Central memory CD8-positive, alpha-beta T cell (primary cell): ENCODE measurements at places on chromosomes 5 and 9.

- no peak for DNase-seq
These were observed 134.5 kb downstream of the ALDH1A1 start for GRCh38 chr9:72818385-72818784.

- DNase-seq, result no peak
These were observed 1314.9 kb upstream of the CDH6 start for GRCh38 chr5:29878599-29878998.

GRCh38 chr9:76818271-76818670 is 54.0 kb downstream of the PCA3 start:
- DNase-seq, result no peak

DNA sequence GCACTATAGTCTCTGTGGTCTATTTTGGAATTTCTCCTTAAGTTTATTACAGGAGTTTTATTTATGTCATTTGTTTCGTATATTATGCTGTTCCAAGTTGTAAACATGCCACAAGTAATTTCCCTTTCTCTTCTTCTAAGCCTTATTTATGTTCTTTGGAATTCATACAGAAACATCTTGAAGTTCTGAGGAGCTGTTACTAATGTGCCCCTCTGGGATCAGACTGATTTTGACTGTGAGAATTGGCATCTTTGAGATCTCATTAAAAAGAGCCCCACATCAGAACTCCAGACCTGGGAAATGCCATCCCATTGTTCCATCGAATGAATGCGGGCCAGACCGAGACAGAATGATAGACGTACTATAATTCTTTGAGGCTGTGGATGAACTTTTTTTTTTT is 138.8 kb upstream of the CD180 start:
- DNase-seq, result no peak

- DNase-seq, result no peak
These were observed 113.5 kb upstream of the PPP1R26 start for GRCh38 chr9:135366104-135366503.

GRCh38 chr5:96172436-96172835 is 210.8 kb upstream of the ELL2 start:
- DNase-seq, result no peak

- DNase-seq, result no peak
These were observed 1.3 kb upstream of the PLPPR1 start for GRCh38 chr9:101027236-101027635.

GRCh38 chr9:131492070-131492469 is 10.6 kb upstream of the POMT1 start:
- DNase-seq, result no peak

- no peak for DNase-seq
These were observed 975 bp upstream of the HAVCR1 start for GRCh38 chr5:157059891-157060290.

DNA sequence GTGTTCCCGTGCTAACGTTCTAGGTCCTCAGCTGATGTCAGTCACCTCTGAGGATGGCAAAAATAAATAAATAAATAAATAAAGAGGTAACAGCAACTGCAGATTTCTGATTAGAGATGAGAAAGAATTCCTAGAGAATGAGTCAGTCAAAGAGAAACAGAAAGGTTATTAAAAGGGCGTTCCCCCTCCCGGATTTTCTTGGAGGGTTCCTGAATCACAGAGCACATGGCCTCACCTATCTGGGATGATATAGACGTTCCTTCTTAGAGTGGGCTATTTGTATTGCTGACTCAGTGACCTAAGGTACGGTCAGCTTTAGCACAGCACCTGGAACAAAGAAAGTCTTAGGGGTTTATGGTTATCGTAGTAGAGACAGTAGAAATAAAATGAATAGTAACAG is 30.6 kb downstream of the HTR4 start:
- no peak for DNase-seq

GRCh38 chr5:1726469-1726865 is 73.2 kb downstream of the MRPL36 start:
- peak; percentile 3 for DNase-seq

DNA sequence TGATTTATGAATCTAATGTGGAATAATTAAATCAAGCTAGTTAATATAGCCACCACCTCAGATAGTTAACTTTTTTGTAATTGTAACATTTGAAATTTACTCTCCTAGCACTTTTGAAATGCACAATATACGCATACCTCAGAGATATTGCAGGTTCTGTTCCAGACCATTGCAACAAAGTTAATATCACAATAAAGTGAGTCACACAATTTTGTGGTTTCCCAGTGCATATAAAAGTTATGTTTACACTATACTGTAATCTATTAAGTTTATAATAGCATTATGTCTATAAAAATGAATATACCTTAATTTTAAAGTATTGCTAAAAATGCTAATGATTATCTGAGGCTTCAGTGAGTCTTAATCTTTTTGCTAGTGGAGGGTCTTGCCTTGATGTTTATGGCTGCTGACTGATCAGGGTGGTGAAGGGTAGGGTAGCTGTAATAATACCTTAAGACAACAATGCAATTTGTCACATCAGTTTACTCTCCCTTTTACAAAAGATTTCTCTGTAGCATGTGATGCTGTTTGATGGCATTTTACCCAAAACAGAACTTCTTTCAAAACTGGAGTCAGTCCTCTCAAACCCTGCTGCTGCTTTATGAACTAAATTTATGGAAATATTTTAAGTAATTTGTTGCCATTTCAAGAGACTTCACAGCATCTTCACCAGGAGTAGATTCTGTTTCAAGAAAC is 235.1 kb upstream of the ADAMTSL1 start:
- DNase-seq, result no peak

DNA sequence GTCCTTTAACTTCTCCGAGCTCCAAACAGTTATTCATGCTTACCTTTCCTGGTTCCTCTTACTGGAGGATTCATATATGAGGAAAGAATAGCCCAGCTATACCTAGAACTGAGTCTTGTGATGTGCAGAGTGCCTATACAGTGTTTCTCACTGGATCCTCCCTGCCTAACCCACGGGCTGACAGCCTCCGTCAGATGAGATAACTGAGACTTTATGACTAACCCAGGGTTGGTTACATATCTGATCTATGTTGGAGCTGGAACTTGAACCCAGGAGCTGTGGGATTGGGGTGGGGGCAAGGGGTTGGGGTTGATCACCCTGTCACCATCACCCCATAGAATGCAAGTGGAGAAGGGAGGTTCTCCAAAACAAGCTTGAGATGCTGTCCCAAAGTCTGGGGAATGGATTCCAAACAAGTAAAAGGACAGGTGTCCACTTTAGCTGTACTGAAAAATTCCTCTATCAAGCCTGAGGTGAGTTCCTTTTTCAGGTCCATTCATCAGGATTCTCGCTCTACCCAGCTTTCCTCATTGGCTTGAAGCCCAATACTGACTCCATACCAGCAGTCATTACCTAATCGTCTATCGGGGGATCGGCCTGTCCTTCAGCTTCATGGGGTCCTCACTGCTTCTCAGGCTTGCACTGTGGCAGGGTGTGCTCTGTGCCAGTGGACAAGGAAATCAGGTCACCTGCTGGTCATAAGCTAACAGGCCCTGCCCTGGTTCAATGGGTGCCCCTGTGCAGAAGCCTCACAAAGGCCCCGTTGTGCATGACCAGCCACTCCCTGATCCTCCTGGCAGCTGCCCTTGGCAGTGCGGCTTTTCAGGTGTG is 100.6 kb downstream of the ARHGAP26 start:
- DNase-seq, result no peak

- no peak for DNase-seq
These were observed 28.5 kb upstream of the LHX2 start for GRCh38 chr9:123983047-123983446.

GRCh38 chr5:24816206-24816605 is 171.4 kb upstream of the CDH10 start:
- DNase-seq, result no peak

- no peak for DNase-seq
These were observed 778.3 kb downstream of the PRELID2 start for GRCh38 chr5:145056800-145057199.

- DNase-seq, result no peak
These were observed 181.3 kb upstream of the ZNF608 start for GRCh38 chr5:124927735-124928134.

DNA sequence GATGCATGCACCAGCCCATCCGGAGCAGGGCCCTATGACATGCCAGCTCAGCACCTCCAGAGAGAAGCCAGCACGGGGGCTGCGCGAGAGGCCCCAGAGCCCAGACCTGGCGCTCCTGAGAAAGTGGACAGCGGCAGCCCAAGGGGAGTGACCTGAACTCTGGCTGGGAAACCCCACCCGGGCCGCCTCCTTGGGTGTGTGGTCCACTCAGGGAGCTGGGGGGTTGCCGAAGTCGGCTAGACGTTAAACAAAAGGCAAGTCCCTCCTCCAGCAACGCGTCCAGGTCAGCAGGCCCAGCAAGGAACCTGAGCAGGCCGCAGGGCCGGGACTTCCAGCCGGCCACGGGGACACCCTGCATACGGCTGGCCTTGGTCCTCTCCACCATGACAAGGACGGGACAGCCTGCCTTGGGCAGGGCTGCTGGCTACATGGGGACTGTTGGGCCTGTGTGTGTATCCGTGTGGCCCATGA is 35.7 kb downstream of the NACC2 start:
- no peak for DNase-seq

DNA sequence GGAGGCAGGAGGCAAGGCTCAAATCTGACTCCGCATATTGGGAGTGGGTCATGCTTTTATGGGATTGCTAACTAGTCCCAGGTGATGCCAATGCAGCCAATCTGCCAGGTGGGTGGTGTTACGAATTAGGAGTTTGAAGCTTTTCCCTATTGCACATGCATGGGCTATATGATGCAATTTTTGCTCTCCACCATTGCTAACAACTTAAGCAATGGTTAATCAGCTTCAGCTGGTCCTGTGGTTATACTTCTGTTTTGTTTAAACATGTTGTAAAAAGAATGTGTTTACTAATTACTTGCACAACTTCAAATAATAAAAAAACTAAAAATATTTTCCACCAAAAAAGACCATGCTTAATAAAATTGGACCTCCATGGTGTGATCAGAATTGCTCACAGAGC is 55.7 kb downstream of the SHC3 start:
- no peak for DNase-seq

DNA sequence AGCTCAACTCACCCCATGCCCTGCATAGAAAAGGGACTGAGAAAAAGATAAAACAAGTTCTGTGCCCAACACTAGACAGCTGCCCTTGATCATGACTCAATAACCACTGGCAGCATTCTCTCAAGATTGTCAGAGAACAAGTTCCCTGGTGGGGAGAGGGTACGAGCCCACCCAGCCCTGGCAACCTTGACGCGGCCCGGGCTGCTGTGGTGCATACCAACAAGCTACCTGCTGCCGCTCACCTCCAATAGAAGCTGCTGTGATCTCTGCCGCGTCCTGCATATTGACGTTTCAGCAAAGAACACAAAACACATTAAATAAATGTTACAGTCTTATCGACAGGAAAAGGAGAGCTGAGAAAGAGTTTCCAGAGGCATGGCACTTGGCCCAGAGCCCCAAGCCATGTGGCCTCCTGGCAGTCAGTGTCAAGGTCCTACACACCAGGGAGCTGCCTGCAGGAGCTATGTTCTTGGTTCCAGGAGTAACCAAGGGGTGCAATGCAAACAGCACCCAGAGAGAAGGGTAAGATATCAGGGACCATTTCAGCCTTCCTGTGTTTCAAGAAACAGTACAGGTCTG is 28.3 kb downstream of the WHRN start:
- no peak for DNase-seq

- no peak for DNase-seq
These were observed 141.5 kb upstream of the FBXL17 start for GRCh38 chr5:108523360-108523759.

DNA sequence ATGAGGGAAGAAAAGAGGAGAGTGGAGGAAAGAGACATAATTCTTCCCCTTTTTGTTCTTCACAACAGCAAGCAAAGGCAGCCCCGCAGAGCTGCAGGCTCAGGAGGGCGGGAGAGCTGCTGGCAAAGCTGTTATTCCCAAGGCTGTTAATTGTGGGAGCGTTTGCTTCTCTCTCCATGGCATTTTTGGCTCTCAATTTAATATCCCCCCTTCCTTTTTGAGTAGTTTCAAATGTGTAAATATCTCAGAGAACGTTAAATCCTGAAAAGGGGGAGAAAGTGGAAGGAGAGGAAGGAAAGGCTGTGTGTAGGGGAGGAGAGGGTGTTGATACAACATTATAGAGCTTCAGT is 165.7 kb downstream of the NSG2 start:
- no peak for DNase-seq

GRCh38 chr5:129245489-129245888 is 150.9 kb downstream of the ISOC1 start:
- no peak for DNase-seq

GRCh38 chr5:81825237-81825636 is 74.3 kb upstream of the SSBP2 start:
- no peak for DNase-seq

GRCh38 chr5:82622205-82622604 is 344.1 kb upstream of the RPS23 start:
- DNase-seq, result no peak

DNA sequence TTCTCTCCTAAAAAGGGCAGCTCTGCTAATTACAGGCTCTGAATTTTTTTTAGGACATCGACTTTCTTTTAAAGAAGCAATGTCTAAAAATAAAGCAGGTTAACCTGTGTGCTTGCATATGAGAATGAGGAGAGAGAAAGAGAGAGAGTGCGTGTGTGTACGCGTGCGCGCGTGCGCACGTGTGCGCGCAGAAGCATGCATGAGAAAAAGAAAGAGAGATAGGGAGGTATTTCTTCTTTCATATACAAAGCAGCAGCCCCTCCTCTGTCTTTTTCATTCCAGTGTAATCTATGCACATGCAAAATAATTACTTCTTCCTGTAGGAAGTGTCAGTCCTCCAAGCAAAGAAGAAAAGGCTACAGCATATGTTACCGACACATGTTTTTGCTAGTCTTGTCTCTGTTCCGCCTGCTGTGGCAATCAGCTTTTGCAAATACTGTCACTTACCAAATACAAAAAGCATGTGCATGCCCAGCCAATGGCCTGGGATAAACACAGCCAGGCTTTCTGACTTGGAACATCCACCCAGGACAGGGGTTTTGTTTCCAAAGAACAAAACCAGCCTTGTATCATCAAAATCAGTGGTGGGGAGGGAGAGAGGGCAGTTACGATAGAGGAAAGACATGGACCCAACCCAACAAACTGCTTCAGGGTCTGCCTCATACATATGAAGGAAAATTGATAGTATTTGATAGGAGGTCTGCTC is 252.3 kb upstream of the SLC24A2 start:
- DNase-seq, result no peak

GRCh38 chr9:94757158-94757557 is 30.7 kb downstream of the AOPEP start:
- no peak for DNase-seq
